ENCODE measurements at places on chromosomes 1 and 21.

DNA sequence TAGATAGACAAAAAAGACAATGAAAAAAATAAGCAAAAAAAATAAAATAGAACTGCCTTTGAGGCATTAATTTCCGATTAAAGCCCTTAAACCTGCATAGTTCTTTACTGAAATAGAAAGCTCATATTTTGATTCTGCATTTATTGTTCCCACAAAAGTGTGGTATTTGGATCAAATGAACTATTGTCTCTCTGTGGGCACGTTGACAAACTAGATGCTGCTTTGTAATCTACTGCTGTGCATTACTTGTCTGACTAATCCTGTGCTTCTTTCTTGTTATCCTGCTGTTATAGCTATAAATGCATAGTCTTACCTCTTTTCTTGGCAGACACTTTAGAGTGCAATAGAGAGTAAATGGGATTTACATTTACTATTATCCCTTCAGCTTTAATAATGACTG lies 31.4 kb upstream of the SLC35D1 start:
- DNase-seq, result no peak

DNA sequence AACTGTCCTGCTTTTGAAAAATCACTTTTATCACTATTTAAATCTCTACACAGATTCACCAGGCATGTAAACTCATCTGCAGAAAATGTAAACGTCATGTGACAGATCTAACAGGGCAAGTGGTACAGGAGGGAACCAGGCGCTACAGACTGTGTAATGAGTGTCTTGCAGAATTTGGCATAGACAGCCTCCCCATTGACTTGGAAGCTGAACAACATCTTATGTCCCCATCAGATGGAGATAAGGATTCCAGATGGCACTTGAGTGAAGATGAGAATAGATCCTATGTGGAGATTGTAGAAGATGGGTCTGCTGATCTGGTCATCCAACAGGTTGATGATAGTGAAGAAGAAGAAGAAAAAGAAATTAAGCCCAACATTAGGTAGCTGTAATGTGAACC lies 50.3 kb downstream of the ZBTB8OS start:
- no peak for DNase-seq

- DNase-seq, result no peak
These were observed 33.1 kb downstream of the PRDM2 start for GRCh38 chr1:13732971-13733667.

GRCh38 chr1:246784621-246785493 lies 60.6 kb downstream of the SCCPDH start:
- no peak for DNase-seq

- DNase-seq, result no peak
These were observed 44.0 kb downstream of the MAGI3 start for GRCh38 chr1:113434081-113434873.

DNA sequence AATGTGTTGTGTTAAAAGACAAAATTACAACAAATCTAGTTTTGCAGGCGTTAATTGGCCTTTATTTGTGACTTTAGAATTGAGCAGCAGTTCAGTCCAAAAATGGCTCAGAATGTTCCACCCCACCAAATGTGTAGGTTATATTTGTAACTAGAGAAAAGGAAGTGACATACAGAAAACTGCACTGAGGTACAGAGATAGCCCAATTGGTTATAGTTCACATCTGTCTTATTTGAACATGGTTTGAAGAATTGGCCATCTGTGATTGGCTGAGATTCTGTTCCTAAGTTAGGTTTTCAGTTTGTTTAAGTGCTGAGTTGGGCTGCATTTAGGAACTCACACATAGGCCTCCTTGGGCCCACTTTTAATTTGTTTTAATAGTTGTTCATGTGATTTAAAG lies 12.0 kb upstream of the FMO2 start:
- no peak for DNase-seq

DNA sequence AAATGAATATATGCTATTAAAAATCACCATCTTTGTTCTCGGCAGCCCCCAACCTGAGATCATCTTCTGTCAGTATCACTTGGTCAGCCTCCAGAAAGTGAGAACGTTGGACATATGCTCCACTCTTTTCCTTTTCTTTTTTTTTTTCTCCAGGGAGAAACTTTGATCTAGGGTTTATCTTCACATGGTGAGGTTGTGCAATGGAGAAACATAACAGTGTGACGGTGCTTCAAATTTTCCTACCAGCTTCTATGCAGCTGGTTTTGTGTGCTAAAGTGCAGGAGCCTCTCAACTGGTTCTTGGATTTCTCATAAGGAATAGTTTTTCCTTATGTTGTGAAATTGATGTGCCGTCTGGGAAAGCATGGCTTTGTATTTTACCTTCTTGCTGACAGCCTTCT lies 1202.9 kb downstream of the NCAM2 start:
- DNase-seq, result no peak

DNA sequence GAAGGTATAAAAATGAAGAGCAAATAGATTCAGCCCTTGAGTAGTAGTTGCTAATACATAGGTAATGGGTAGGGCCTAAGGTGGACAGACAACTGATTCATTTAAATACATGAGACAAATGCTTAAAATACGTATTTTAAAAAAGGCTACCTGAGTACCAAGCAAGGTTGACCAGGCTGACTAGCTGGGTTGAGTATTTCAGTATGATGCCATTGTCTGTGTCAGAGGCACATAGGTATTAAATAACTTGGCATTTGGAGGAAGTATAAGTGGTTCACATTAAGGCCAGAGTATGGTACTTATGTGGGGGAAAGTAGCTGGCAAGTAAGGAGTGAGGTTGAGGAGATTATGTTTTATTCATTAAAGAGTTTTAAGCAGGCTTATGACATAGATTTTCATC lies 19.4 kb downstream of the NEK7 start:
- no peak for DNase-seq

- no peak for DNase-seq
These were observed 25.5 kb downstream of the ETV3L start for GRCh38 chr1:157073944-157074685.

- DNase-seq, result no peak
These were observed 2.3 kb downstream of the CD53 start for GRCh38 chr1:110875216-110875731.

DNA sequence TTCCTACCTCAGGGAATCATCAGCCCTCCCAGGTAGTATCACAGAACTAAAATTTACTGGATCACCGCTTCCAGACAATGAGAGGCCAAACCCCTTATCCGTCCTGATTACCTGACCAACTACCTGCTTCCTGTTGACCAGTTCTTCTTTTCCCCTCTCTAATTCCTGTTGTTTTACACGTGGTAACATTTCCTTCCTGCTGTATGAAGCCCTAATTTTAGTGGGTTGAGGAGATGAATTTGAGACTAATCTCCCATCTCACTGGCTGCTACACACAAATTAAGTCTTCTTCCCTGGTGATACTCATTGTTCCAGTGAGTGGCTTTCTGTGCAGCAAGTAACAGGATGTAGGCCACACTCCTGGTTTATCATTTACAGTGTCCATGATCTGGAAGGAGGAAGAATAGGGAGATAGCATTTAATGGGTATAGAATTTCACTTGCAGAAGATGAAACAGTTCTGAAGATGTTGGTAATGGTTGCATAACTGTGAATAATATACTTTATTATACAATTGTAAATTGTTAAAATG lies 2112.9 kb downstream of the NCAM2 start:
- no peak for DNase-seq

DNA sequence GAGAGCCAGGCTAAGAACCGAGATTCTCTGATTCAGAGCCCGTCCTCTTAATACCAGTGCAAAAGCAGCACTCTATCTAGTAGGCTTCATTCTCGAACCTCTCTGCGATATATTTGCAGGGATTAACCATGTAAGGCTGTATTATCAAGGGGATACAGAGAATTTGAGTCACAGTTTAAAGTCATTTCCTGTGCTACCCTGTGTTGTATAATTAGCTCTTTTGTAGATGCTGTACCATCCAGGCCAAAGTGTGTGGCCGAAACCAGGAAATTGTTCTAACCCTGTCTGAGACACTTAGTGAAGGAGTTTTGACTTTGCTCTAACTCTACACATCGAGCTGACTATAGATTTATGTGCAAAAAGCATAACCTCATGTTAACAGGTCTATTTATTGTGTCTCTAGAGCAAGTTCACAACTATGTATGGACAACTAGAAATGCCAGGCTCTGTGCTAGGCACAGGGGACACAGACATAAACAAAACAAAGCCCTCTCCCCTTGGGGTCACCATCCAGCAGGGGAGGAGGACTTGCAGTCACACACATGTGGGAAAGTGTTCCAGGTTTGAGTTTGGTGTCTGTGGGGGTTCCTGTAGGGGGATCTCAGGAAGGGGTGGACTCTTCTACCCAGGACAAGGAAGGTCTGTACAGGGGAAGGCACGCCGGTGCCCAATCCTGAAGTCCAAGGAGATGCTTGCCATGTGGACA lies 182.2 kb downstream of the DHRS3 start:
- DNase-seq, result no peak

DNA sequence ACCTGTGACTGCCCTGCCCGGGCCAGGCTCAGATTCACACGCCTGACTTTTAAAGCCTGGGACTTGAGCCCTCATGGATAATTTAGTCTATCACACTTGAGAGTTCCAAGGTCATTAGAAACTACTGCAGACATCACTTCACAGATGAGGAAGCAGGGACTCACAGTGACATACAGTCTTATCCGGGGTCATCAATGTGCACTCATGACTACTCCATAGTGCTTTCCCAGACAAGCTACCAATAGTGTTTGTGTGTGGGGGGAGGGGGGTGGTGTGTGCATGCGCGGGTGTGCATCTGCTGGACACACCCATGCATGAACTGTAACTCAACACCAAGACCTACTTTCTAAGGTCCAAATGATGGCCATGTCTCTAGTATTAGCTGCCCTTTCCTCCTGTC lies 16.1 kb upstream of the SLC5A9 start:
- DNase-seq, result no peak

- DNase-seq, result no peak
These were observed 720.4 kb upstream of the ADGRL4 start for GRCh38 chr1:79726911-79727310.

DNA sequence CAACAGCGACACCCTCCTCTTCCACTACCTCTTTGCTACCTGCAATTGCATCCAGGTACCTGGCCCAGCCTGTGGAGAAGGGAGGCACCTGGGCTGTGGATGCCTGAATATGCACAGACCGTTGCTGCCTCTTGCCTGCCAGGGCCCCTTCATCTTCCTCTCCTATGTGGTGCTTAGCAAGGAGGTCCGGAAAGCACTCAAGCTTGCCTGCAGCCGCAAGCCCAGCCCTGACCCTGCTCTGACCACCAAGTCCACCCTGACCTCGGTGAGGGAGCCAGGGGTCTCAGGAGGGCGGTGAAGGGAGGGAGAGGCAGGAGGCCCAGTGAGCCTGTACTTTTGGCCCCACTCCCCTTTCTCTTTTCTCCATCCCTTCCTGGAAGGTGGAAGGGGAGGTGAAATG lies 11.5 kb downstream of the PSRC1 start:
- no peak for DNase-seq

DNA sequence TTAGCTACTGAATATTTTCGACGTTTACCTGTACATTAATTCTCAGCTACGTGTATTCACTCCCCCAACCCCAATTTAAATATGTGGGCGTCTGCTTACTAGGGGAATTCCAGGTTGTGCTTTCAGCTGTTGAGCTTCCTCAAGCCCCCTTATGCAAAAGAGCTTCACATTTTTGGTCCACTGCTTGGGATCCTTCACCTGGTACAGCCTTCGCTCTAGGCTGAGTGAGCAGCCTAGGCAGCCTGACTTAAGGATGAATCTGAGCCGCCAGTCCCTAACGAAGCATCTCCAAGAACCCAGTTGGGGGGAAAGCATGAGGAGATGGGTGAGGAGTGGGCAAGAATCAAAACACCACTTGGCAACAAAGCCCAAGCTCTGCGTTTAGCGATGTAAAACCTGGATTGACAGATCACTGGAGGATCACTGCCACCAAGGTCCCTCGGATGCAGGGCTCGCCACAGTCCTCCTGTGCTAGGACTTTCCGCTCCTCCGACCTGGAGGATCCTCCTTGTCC lies 674 bp downstream of the BCL10 start:
- DNase-seq, result no peak

- DNase-seq, result no peak
These were observed 88.8 kb downstream of the ST3GAL3 start for GRCh38 chr1:43796111-43796581.

DNA sequence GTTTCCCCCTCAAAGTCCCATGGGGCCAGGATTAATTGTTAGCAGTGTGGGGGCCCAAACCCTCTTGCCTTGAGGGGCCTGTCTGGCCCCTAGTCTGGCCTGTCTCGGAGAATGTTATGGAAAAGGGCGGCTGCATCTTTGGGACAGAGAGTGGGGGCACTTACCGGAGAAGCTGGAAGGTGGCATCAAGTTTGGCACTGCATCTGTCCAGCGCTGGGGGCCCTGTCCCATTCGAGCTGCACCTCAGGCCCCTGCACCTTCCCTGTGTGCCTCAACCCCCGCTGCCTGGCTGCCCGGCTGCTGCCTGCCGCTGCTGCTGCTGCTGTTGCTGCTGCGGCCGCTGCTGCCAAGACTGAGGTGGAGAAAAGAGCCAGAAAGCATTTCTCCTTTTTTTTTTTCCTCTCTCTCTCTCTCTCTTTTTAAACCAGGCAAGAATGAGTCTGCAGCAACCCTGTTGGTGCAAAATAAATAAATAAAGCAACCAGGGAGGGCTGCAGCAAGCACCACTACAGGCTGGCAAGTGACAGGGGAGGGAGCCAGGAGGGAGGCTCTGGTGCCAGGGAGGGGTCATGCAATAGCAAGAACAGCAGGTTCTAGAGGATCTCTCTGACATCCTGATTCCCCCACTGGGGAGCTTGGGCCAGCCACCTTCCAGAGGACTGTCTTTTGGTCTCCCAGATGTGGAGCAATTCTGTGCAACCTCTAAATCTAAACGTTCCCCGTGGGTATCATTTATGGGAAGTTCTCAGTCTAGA lies at the start of gene LINGO4:
TSS of gene LINGO4 (minus strand) at position 354 of the 755 bp plus-strand sequence. CDS start 2,715 bp downstream, outside the sequence.
- DNase-seq, result no peak

- DNase-seq, result no peak
These were observed 12.6 kb upstream of the SCCPDH start for GRCh38 chr1:246711548-246712003.

GRCh38 chr1:228334226-228334935 lies 72.3 kb downstream of the TRIM11 start:
- no peak for DNase-seq

- DNase-seq, result no peak
These were observed 37.7 kb upstream of the IPO9 start for GRCh38 chr1:201791051-201791778.

DNA sequence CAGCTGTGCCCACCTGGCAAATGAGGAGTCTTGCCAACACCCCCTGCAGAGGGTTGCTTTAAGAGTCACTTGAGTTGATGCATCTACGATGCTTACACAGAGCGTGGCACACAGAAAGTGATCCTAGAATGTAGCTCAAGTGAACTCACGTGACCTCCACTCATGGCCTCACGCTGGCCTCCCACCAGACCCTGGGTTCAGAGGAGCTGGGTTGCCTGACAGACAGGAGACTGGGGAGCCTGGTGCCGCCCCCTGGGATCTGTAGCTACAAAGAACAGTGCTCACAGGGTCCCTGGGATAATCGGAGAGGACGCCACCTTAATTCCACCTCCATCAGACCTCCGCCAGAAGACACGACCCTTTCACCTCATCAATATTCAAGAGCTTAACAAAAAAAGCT lies 81.4 kb upstream of the CASZ1 start:
- no peak for DNase-seq

DNA sequence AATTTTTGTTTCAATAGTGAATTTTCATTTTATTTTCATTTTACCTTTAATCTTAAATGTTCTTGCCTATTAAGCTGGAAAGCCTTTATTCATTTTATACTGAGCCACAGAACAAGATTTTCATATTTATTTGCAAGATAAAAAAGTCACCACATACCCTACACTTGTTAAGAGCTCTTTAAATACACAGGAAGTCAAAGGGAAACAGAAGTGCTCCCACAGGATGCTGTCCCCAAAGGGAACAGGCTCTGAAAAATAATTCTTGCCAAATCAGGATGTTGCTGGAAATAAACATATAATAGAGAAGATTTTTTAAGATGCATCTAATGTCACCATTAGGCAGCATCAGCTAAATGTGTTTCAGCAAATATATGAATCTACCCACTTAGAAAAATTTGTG lies 113.6 kb downstream of the VAV3 start:
- DNase-seq, result no peak

All from activated T-helper 1 cell treated with anti-CD3 and anti-CD28 coated beads, Interleukin-2, amount 50 U/mL, for 16 hours (primary cell).